GM04504 (cell line): ENCODE measurements at places on chromosomes 1 and 21.
A peak's percentile ranks its signal among the peaks of the same experiment; 100 is the strongest.

GRCh38 chr1:112807999-112808398 is 92.9 kb upstream of the PPM1J start:
- DNase-seq = no peak

DNA sequence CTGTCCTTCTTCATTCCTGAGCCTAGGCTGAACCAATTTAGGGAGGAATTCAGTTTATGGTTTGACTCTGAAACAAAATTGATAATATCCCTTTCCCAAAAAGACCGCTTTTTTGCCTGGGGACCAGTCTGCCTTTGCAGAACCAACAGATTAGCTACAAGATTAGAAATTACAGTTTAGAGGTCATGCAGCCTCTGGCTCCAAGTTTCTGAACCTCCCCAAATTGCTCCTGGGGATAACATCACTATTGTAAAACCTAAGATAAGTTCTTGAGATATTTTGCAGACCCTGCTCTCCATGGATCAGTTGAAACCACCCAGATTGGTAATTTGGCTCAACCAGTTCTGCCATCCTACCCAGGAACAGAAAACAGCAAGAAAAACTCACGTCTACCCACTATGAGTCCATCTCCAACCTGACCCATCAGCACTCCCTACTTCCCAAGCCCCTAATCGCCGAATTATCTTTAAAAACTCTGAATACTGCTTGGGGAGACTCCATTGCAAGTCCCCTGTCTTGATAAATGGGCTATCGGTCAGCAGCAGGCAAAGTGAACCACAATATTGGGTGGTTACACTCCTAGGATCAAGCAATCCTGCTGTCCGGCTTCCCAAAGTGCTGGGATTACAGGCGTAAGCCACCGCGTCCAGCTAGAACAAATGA is 605 bp upstream of the RABGGTB start:
- DNase-seq = no peak

DNA sequence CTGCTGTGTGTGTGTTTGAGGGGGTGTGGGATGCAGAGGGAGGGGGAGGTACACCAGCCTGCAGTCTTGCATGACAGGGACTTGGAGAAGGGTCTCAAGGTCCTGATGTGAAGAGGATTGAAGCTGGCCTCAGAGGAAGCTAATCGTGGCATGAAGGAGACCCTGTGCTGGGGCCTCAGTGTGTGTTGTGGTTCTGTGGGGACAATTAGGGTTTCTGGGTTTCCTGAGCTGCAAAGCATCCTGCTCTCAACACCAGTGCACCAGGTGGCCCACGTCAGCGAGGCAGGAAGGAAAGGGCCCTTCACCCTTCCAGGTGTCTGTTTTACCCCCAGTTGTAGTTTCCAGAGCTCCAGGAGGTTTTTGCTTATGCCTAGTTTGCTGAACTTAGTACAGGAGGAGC is 52.8 kb downstream of the TENT5C start:
- no peak for DNase-seq

DNA sequence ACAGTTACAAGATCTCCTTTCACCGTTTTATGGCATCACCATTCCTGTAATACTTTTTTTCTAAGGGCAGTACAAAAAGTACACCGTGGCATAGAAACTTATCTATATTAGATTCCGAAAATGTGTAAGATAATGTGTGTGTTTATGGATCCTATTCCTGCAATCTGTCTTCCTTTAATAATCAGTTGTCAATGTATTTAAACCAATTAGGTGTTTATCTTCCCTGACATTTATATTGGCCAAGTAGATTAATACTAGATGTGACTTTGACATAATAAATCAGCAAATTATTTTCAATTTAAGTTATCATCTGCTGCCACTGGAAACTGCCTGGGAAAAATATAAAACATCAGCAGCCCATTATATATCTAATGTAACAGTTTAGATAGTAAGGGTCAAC is 770.3 kb upstream of the ADGRL2 start:
- DNase-seq = no peak

DNA sequence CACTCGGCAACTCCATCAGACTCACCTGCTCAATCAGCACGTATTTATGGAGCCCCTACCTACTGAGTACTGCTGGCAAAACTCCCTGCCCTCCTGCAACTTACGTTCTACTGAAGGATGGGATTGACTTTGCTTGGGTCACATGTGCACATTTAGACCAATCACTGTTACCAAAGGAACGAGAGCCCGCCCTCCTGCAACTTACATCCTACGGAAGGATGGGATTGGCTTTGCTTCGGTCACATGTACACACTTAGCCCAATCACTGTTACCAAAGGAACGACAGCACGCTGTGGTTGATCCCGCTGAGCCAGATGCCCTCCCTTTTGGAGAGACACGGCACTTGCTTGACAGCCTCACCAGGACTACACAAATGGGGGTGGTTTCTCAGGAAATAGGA is 46.0 kb downstream of the UBIAD1 start:
- no peak for DNase-seq

- no peak for DNase-seq
Measured at GRCh38 chr1:207495801-207496792, at the start of gene CR1. TSS of gene CR1 (plus strand) at chr1:207496157. CDS start at chr1:207496268, 111 bp downstream.

- no peak for DNase-seq
Measured at GRCh38 chr1:188825471-188825870, 1652.2 kb downstream of the BRINP3 start.

GRCh38 chr1:167093846-167094516 is at the start of gene STYXL2:
TSS of gene STYXL2 (plus strand) at chr1:167094075. CDS start at chr1:167094850, 775 bp downstream.
- DNase-seq = no peak

- DNase-seq = no peak
Measured at GRCh38 chr1:27872802-27873551, 633 bp downstream of the THEMIS2 start.

- peak; percentile 79 for DNase-seq
Measured at GRCh38 chr1:106700211-106700610, 356.3 kb upstream of the PRMT6 start.

DNA sequence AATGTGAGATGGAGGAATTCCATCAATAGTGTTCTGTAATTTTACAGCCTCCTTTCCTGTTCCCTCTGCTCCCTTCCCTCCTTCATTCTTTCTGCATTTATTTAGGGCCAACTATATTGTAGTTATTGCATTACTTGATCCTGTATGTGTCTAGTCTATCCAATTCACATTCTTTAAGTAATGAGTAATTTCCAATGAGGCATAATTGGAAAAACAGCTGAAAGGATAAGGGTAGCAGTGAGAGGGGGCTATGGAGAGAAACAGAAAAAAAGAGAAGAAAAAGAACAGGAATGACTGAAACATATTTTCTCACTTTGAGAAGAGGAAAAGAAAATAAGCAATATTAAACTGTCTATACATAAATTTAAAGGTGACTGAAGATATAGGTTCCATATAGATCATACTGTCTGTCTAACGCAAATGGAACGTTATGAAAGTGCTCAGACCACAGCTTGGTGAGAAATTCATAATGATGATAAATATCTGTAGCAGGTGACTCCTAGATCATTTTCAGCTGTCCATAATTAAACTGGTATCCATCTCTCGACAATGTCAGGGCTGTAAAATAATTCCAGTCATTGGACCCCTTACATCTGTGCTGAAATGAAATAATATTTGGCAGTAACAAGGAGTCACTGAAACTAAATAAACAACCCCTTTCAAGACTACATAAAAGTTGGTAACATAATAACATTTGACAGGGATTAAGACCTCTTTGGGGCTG is 61.8 kb downstream of the SPAG17 start:
- DNase-seq = no peak
